ENCODE measurements at places on chromosomes 5 and 9.
A peak's percentile ranks its signal among the peaks of the same experiment; 100 is the strongest.

DNA sequence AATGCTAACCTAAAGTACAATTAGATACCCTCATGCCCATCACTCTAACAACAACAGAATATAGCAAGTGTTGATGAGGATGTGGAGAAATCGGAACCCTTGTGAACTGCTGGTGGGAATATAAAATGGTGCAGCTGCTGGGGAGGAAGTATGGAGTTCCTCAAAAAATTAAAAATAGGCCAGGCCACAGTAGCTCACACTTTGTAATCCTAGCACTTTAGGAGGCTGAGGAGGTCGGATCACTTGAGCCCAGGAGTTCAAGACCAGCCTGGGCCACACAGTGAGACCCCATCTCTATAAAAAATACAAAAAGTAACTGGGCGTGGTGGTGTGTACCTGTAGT, 18.0 kb upstream of the MRNIP start:
- no peak for DNase-seq

GRCh38 chr5:14507156-14507941, 74.2 kb upstream of the OTULINL start:
- no peak for DNase-seq

DNA sequence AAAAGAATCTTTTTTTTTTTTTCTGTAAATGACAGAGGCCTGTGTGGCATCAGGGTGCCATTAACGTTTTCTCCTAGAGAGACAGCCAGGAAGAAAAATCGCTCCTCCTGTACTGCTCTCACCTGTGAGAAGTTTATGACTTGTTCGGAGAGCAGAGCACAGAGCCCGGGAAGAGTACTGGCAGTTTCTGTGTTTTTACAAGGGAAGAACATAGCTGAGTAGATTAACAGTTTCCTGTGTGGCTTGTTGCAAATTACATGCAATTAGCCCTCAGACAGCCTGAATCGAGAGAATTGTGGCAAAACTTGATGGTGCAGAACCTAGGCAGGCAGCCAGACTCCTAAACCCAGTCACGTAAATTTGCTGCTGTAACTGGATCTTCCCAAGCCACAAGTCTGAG, 32.1 kb downstream of the PRKACG start:
- peak; percentile 59 for DNase-seq

DNA sequence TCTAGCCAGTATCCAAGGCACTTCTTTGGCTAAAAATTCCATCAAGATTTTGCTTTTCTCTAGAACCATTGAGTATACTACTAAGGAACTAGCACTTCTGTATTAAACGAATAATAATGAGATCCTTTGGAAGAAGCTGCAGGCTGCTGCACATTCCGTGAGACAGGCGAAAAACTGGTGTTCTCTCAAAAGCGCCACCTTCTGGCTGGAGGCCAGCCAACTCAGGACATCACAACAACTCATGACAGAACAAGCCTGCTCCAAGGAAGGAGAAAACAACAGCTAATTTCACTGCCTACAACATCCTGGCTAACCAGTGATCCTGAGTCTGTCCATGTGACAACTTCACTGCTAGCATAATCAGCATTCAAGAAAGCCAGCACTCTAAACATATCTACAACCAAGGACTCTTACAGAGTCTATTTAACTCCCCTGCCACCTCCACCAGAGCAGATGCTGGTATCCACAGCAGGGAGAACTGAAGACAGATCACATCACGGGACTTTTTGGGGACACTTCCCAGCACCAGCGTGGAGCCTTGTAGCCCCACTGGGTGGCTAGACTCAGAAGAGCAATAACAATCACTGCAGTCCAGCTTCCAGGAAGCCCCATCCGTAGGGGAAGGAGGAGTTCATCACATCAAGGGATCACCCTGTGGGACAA, 150.5 kb downstream of the YTHDC2 start:
- DNase-seq: peak; percentile 42

GRCh38 chr5:54387031-54387430, 68.5 kb upstream of the HSPB3 start:
- no peak for DNase-seq

GRCh38 chr5:113230711-113231652, 203.8 kb downstream of the TSSK1B start:
- no peak for DNase-seq

- DNase-seq: no peak
These were observed 58.3 kb downstream of the IZUMO3 start for GRCh38 chr9:24487250-24487861.

DNA sequence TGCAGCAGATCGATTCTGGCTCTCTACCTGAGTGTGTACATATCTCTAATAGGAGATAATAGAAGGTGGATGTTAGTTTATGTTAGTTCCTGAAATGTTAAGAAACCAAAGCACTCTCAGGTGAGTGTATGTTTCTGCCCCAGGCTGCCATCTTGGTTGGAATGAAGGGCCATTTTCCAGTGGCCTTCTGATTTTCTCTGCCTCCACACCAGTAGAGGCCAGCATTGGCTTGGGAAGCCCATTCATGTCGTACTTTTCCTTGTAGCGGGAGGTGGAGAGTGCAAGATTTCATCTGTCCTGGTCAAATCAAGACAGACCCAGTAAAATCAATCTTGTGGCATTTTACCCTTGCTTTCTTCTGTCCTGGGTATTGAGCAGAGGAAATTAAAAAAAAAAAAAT, 91.0 kb downstream of the GAS1 start:
- no peak for DNase-seq

DNA sequence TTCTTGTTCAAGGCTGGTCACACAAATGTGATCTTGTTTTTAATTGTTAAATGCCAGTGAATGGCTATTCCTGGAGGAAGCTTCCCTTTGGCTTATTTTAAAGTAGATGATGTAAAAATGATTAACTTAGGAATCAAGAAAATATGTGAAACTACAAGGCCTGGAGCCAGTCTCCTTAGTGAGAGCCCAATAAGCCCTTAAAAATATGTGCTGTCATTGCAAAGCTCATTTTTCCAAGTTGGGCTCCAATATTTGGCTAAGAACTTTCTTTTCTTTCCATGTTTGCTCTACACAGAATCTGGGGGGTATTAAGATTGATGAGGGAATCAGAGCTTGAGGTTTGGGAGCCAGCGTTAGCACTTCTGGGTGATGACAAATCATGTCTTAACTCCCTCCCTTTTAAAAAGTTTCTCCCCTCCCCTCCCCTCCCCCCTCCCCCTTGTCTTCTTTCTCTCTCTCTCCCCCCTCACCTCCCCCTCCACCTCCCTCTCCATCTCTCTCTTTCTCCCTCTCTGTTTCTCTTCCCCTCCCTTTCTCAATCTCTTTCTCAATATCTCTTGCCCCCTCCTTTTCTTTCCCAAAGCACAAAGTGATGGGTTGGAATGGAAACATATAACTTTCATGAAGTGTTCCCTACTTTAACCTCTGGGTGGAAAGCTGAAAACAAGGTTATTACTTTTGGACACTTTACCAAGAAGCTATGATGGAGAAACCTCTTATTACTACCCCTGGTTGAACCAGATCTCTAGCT, 86.0 kb downstream of the FBXL7 start:
- no peak for DNase-seq

DNA sequence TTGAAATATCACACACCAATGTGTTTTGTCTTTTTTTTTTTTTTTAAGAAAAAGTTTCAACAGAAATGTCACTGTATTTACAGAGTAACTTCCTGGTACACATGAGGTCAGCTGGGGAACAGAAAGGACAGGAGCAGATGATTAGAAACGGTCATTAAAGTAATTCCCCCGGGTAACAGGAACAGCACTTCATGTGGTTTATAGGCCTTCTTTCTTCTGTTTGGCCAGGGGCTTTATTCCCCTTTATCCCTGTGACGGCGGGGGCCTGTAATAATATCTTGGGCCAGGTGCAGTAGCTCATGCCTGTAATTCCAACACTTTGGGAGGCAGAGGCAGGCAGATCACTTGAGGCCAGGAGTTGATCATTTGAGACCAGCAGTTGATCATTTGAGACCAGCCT, 30.5 kb upstream of the MSH3 start:
- no peak for DNase-seq

- no peak for DNase-seq
These were observed 96.0 kb downstream of the MEGF10 start for GRCh38 chr5:127386557-127386956.

GRCh38 chr5:6506611-6507010, 58.0 kb downstream of the UBE2QL1 start:
- DNase-seq: no peak

GRCh38 chr5:133205204-133205603, 153.4 kb downstream of the HSPA4 start:
- no peak for DNase-seq

DNA sequence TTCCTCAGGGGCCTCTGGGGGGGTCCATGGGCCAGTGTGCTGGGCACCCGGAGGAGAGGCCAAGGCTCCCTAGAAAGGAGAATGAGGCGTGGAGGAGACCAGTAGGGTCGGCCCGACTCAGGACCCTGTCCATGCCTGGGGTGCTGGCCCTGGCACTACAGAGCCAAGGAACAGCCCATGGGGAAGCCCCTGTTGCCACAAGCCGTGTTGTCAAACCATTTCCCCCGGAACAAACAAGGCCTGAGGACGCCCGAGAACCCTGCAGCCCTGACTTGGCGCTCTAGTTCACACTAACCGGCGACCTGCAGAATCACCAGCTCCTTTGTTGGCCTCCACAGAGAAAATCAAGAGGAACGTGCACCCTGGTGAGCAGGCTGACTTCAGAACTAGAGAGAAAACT, 41.6 kb upstream of the SLC12A7 start:
- DNase-seq: no peak

GRCh38 chr9:3900673-3901318, 375.0 kb upstream of the RFX3 start:
- DNase-seq: no peak

DNA sequence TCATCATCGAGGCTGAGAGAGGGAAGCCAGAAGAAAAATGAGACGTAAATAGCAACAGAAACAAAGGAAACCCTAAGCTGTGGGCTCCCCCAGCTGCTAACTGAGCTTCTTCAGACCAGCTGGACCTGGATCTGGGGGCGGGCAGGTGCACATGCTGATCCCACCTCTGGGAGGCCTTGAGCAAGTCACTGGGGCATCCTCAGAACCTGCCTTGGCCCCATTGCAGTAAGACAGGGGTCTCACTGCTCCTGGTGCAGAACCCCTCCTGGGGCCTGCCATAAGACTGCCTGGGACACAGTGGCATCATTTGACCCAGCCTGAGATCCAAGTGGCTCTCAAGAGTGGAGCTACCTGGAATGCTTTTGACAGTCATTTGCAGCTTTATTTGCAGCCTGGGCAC, 77.4 kb downstream of the PHF2 start:
- no peak for DNase-seq

GRCh38 chr9:20178197-20178596, 389.4 kb upstream of the SLC24A2 start:
- no peak for DNase-seq

DNA sequence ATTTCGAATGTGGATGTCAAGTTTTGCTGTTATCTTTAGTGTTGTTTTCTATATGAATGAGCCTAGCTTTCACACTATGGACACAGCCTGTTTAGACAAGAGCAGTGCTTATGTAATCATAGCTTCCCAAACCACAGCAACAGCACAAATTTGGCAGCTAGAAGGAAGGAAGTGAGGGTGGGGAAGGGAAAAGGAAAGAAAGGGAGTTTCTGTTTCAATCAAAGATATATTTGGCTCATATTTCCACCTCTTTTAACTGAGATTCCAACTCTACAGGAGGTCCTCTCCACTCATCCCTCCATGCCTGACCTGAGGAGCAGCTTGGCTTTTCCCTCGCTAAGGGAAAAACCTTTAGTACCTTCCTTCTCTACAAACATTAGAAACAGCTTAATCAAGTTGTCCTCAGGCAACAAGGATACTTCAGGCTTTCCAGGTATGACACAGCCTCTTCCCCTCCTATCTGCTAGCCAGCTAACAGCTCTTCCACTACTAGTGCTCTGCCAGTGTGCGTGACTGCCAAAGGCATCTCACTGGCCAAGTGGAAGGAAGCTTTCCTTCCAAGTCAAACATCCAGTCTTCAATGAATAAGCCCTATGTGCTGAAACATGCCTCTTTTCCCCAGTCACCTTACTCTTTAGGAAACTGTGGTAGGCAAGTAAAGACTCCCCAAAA, 268.6 kb upstream of the PTGER4 start:
- DNase-seq: no peak

Measured in colonic mucosa (tissue), 4 donors.